A549 treated with CORT108297 at 1 μM for 4 hours (cell line): ENCODE measurements at places on chromosomes 2 and 18. TPM values are rescaled to one million over a fixed set of nuclear protein-coding genes. Genes with fewer than 3 reads are reported as not detected.

The OR6B2 gene
- total RNA-seq: not detected in 5 replicates

The TRPM8 gene
- total RNA-seq: 0.05 to 0.47 TPM (median 0.42 TPM) in 5 replicates

The SCYGR5 gene
- total RNA-seq: not detected in 5 replicates

The REG3A gene
- total RNA-seq: not detected in 5 replicates

The ACVR1 gene
- 24.8 to 29.4 TPM (median 28.7 TPM) in 5 replicates for total RNA-seq

The TCF23 gene
- not detected in 5 replicates for total RNA-seq

The ZNF892 gene
- total RNA-seq: 0.17 to 0.60 TPM (median 0.45 TPM) in 5 replicates

The MAPK4 gene
- total RNA-seq: 0.08 to 0.11 TPM (median 0.09 TPM) in 5 replicates

The CCDC74B gene
- total RNA-seq: 4.4 to 8.4 TPM (median 6.9 TPM) in 5 replicates

The WDR7 gene
- total RNA-seq: 3.0 to 3.8 TPM (median 3.1 TPM) in 5 replicates

The CYS1 gene
- 0.81 to 1.8 TPM (median 1.3 TPM) in 5 replicates for total RNA-seq
